ENCODE measurements at places on chromosomes 7 and 10. TPM values are rescaled to one million over a fixed set of nuclear protein-coding genes. Genes with fewer than 3 reads are reported as not detected.

The CCDC172 gene
- total RNA-seq = not detected

The STEAP4 gene
- total RNA-seq = 15.7 TPM

DNA sequence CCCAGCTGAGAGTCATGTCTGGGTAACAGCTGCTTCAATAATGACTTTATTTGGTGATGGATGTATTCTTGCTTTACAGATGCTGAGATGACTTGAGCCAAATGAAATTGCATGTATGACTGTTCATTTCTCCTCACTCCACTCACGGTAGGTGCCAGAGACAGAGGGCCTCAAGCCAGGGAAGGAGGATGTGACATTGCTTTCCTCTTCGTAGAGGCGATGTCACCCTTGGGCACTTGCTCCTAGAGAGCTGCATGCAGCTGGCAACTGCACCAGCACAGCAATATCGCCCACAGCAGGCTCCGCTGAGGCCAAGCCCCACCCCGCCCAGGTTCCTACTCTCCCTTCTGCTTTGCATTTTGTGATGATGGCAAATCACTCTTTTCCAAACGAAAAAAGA is 116.6 kb upstream of the AOAH start:
- H3K27ac ChIP-seq = no peak overlapping the region
- no peak for DNase-seq
- no peaks in the 10 kb centered on the region for H3K27me3 ChIP-seq
- no peak overlapping the region for H3K4me3 ChIP-seq

DNA sequence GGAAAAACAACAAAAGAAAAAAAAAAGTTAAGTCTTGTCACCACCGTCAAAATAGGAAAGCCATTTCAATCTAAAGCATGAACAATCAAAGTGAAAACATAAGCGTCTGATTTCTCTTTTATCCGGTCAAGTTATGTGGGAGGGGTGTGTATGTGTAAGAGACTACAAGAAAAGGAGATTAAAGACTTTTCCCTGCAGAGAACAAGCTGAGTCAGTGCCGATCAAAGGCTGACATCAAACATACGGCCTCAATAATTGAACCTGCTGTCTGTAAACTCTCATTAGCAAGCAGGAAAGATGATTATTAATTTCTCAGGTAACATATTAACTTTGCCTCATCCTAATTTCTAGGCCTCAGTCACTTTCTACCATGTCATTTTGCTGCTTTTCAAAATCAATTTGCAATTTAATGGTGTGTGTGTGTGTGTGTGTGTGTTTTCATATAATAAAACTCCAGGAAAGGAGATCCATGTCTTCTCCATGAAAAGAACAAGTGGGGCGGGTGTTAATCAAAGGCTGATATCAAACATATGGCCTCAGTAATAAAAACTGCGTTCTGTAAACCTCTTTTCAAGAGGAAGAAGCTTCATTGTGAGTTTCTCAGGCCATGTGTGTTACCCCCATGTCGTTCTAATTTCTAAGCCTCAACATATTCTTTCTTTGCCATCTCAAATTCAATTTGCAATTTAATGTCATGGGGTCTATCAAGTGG is 649.1 kb upstream of the SORCS1 start:
- H3K36me3 ChIP-seq = no peaks in the 10 kb centered on the region
- no peaks in the 10 kb centered on the region for H3K4me1 ChIP-seq
- DNase-seq = no peak
- H3K27me3 ChIP-seq = peaks cover 8% of the 10 kb centered on the region
